ENCODE measurements at places on chromosomes 4 and X. TPM values are rescaled to one million over a fixed set of nuclear protein-coding genes. Genes with fewer than 3 reads are reported as not detected.

The PSAPL1 gene
- not detected for total RNA-seq

The YIPF6 gene
- 19.2 TPM for total RNA-seq

The SPACA5 gene
- not detected for total RNA-seq

The CYBB gene
- total RNA-seq = 6.9 TPM

The LRAT gene
- total RNA-seq = not detected

The ADGRL3 gene
- total RNA-seq = 16.9 TPM

The CNKSR2 gene
- total RNA-seq = 4.2 TPM

The ADH6 gene
- not detected for total RNA-seq

The BEX5 gene
- total RNA-seq = not detected

The CLDN22 gene
- not detected for total RNA-seq

Data from vagina (tissue), 2 donors.